Activated CD8-positive, alpha-beta memory T cell treated with anti-CD3 and anti-CD28 coated beads, Interleukin-2, amount 10 ng/mL, durations not matched to agents 7 days and 5 days (primary cell): ENCODE measurements at places on chromosomes 12 and 14. TPM values are rescaled to one million over a fixed set of nuclear protein-coding genes. Genes with fewer than 3 reads are reported as not detected.

The GPR162 gene
- total RNA-seq: 0.82 TPM

The KRT75 gene
- total RNA-seq: not detected

The TAS2R13 gene
- total RNA-seq: 1.3 TPM

The MANSC4 gene
- total RNA-seq: not detected

The RERGL gene
- not detected for total RNA-seq

- H3K4me3 ChIP-seq: no peak overlapping the region
- no peak for DNase-seq
- no peaks in the 10 kb centered on the region for H3K36me3 ChIP-seq
- no peak overlapping the region for H3K27ac ChIP-seq
Observed at GRCh38 chr12:32285489-32285888, 113.9 kb upstream of the FGD4 start.

GRCh38 chr12:22787557-22787956, 162.6 kb downstream of the ETNK1 start:
- no peaks in the 10 kb centered on the region for H3K27me3 ChIP-seq
- H3K27ac ChIP-seq: no peak overlapping the region
- H3K4me3 ChIP-seq: no peak overlapping the region
- no peak for DNase-seq
